Fibroblast of skin of scalp (primary cell): ENCODE measurements at places on chromosomes 7 and 10.

GRCh38 chr7:68734431-68734830 is 863.8 kb upstream of the AUTS2 start:
- no peak for DNase-seq

- DNase-seq = no peak
Measured at GRCh38 chr10:97095701-97096260, 90.0 kb downstream of the SLIT1 start.

DNA sequence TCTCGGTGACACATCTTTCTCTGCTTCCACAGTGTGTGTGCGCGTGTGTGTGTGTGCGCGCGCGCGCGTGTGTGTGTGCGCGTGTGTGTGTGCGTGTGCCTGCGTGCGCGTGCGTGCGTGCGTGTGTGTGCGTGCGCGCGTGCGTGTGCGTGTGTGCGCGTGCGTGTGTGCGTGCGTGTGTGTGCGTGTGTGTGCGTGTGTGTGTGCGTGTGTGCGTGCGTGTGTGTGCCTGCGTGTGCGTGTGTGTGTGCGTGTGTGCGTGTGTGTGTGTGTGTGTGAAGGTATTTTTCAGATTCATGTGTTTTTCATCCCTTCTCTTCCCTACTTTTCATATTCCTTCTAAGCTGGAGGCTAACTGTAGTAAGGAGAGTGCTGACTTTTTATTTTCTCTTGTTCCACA is 148.4 kb downstream of the CREB5 start:
- DNase-seq = no peak

DNA sequence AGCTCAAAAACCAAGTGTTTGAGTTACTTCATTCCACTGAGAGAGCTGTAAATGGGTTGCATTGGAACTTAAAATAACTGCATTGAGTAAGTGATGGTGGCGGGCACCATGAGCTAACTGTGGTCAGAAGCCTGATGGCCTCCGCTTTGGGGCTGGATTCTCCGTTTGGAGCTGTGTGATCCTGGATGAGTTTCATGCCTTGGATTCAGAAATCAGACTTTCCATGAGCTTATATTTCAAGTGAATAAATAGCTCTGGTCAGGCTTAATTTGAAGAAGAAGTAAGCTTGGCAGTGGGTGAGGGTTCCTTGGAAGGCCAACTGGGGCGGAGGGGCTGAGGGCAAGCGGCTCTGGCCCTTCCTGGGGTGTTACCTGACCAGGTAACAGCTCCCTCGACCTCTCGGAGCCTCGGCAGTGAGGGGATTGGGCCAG is 5.6 kb downstream of the HTRA1 start:
- no peak for DNase-seq

DNA sequence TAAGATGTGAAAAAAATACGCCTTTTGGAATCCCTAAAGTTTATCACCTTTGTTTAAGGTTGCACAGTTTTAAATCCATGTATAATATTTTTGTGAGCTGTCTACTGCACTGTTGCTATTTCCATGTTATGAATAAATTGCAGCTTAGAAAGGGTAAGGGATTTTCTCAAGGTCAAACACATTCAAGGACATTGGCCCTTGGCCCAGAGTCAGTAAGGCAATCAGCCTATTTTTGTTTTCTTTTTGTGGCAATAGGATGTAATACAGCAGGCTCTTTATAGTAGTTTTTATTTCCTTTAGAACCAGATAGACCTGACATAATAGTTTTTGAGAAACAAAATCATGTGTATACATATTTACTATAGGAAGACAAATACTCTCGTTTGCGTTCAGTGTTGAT is 219.8 kb downstream of the ACTR3B start:
- no peak for DNase-seq

- no peak for DNase-seq
Measured at GRCh38 chr7:7978860-7979259, 10.3 kb downstream of the GLCCI1 start.

DNA sequence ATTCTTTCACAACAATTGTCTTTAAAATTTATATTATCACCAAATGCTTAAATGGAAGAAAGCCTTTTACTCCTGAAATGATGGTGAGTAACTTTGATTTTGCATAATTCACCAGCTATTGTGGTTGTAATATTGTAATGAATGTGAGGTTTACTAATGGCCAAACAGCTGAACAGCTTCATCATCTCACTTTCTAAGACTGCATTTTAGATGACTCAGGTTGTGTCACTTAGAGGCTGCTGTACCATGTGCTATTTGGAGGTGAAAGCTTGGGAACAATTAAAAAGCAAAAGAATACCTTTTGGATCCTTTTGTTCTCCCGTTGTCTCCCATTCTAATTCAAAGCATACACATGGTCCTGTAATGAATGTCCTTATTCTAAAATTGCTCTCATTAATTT is 604.0 kb upstream of the PFKP start:
- DNase-seq = no peak

- DNase-seq = no peak
Measured at GRCh38 chr7:6613706-6614105, 1.7 kb upstream of the ZNF853 start.

- DNase-seq = peak; percentile 39
Measured at GRCh38 chr7:40244226-40244625, 109.4 kb downstream of the SUGCT start.

GRCh38 chr10:70126700-70127395 is 5.8 kb downstream of the AIFM2 start:
- no peak for DNase-seq

- DNase-seq = peak; percentile 73
Measured at GRCh38 chr7:18829858-18830285, 287.6 kb downstream of the TWIST1 start.

GRCh38 chr10:99927721-99928280 is 81.9 kb downstream of the DNMBP start:
- DNase-seq = no peak

- no peak for DNase-seq
Measured at GRCh38 chr7:11485636-11486035, 346.4 kb downstream of the THSD7A start.

DNA sequence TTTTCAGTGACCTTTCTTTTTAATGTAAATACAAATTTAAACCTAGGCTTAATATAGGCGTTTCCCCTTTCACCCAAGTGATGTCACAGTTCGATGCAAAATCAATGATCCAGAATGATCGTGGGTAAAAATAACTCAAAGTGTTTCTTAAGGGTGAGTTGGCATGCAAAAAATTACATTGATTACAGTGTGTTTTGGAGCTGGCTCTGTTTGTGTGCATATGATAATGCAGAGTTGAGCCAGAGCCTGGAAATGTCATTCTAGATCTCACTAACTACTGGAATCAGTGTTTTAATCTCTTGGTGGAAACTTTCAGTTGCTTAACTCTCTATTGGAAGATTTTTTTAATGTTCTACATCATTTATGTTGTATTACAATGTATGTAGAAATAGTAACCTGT is 72.5 kb upstream of the MXI1 start:
- no peak for DNase-seq

GRCh38 chr7:158805937-158806336 is 23.4 kb downstream of the ESYT2 start:
- DNase-seq = no peak

GRCh38 chr7:121343302-121343701 is 14.5 kb downstream of the WNT16 start:
- no peak for DNase-seq

DNA sequence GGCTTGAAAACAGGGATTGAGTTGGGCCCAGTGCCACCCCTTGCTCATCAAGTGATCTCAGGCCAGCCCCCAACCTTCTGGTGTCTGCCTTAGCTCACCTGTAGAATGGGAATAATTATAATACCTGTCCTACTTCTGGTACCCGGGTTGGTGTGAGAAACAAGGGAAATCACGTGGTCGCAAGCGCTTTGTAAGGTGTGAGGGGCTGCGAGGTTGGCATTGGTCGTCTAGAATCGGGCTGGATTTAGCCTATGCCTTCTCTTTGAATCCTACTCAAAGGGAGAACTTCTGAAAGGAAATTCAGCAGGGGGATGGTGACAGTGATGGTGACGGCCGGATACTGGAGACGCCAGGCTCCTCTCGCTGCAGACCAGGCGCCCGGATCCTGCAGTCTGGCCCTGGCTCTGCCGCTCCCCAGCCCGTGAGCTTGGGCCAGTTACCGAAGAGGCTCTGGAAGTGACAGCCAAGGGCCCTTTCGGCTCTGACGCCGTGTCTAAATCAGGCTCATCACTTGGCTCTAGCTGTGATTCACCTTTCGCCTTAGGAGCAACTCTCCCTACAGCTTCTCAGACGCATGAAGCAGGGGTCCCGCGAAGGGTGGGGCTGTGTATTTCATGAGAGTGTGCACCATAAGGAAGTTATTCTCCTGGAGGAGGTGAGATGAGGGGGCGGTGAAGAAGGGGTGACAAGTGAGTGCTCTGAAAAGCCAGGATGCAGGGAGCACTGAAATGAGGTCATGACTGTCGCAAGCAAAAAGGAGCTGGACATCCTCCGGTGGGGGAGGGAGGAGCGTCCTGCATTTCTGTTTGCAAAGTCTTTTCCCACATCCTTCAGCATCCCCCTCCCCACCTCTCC is 4.0 kb upstream of the CREB5 start:
- DNase-seq = no peak

DNA sequence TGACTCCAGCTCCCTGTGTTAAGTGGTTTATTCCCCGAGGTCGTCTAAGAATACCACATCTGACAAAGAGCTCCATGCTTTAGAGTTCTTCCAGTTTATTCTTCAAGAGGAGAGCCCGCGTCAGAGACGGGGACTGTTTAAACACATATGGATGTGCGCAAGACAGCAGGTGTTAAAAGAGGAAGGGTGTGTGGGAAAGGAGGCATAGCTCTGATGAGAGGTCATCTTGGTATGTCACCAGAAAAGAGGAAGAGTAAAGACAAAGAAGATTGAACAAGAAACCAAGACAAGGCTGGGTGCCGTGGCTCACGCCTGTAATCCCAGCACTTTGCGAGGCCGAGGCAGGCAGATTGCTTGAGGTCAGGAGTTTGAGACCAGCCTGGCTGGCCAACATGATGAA is 258.7 kb downstream of the CCDC3 start:
- no peak for DNase-seq

DNA sequence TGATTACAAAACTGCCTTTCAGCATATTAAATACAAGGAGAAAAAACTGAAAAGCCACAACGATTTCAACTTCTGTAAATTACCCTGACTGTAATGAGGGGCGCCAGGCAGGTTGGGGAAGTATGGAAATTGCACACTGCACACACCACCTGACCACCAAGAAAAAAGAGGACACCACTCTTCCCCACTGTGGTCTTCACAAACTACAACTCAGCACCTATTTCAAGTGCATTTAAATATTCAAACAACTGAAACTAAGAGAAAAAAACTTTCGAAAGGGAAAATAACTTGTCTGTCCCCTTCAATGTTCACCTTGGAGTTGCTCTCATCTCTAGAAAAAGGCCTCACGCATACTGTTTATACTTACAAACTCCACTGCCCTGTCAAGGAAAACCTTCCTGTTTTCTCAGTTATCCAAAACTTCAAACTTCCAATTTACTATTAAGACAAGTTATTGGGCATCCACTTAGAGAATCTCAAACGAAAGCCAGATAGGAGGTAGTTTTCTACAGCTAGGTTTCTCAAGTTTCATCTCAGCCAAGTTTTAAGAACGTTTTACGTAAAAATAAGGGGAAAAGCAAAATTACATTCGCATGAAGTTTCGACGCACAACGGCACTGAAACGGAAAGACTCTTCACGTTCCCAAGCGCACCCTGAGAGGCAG is 1.4 kb downstream of the LARP4B start:
- no peak for DNase-seq

DNA sequence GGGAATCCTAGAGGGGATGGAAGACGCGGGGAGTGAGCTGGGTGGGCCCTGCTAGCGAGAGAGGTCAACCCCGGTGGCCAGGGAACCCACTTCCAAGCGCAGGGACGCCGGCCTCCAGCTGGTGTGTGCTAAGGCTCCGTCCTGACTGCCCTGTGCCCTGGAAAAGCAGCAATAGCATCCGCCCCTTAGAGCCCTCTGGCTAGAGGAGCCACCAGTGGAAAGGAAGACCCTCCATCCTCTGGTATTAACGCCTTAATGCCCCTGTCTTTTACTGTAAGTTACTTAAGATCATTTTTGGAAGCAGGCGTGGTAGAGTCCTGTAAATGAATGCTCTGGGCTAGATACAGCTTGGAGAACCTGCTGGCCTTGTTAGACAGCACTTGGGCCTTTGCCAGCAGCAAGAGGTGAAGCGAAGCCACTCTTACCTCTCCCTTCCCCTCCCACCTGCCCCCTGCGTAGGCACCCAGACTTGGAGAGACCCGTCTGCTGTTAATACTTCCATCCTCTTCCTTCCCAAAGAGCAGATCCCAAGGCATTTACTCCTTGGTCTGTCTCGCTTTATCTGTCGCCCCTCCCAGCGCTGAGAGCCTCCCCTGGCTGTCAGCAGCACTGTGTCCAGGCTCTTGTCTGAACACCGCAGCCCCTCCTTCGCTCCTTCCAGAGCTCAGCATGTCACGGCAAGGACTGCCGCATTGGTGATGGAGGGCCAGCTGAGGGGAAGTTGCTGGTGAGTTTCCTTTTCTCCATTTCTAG is 4.6 kb downstream of the REPIN1 start:
- DNase-seq = no peak
